ENCODE measurements at places on chromosomes 2 and 18. TPM values are rescaled to one million over a fixed set of nuclear protein-coding genes. Genes with fewer than 3 reads are reported as not detected.

Gene KCNK3
- total RNA-seq = 0.49 TPM

Gene RGPD6
- 11.2 TPM for total RNA-seq

Gene PHOSPHO2
- total RNA-seq = 3.6 TPM

Gene ANO7
- 1.8 TPM for total RNA-seq

Gene IL18RAP
- total RNA-seq = not detected

Gene REEP1
- 0.51 TPM for total RNA-seq

Gene CNRIP1
- total RNA-seq = 15.1 TPM

Measured in mesangial cell (primary cell).